ENCODE measurements at places on chromosomes 11 and 22. TPM values are rescaled to one million over a fixed set of nuclear protein-coding genes. Genes with fewer than 3 reads are reported as not detected.

- DNase-seq: no peak
- H3K4me3 ChIP-seq: no peak overlapping the region
- H3K36me3 ChIP-seq: no peaks in the 10 kb centered on the region
- H3K27me3 ChIP-seq: peaks cover 20% of the 10 kb centered on the region
- H3K4me1 ChIP-seq: no peaks in the 10 kb centered on the region
Observed at GRCh38 chr22:26097840-26098239, 71.4 kb upstream of the SEZ6L start.

DNA sequence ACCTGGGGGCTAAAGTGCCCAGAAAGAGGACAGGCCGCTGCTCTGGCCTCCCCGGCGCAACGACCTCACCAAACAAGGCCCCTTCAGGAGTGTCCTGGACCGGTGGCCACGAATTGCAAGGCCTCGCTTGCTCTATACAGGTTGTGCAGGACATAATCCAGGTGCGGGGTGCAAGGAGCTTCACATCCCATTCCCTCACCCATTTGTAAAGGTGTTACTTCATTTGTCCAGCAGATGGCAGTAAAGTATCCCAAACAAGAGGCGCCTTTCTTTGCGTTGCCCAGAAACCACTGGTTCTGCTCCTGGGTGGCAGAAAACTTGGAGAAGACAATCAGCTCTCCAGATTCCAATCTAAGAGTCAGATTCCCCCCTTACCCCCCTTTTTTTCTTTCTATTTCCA is 35.9 kb upstream of the PRDM11 start:
- peaks cover 4% of the 10 kb centered on the region for H3K36me3 ChIP-seq
- no peak overlapping the region for H3K4me3 ChIP-seq
- peaks cover 43% of the 10 kb centered on the region for H3K27me3 ChIP-seq
- peak; percentile 48 for DNase-seq
- no peak overlapping the region for H3K27ac ChIP-seq

MPEG1 gene
- not detected for total RNA-seq

GRCh38 chr11:57515332-57516060 is at the start of gene SLC43A1:
TSS of gene SLC43A1 (minus strand) at chr11:57515702. CDS start at chr11:57514111, 1,591 bp downstream.
- peak; percentile 33 for DNase-seq
- H3K27ac ChIP-seq: no peak within 1 kb of the TSS
- peaks cover 66% of the 10 kb centered on the region for H3K27me3 ChIP-seq
- H3K4me3 ChIP-seq: peak within 1 kb of the TSS; percentile 94
- H3K36me3 ChIP-seq: no peaks in the 10 kb centered on the region

SLC36A4 gene
- total RNA-seq: 34.4 TPM
